ENCODE measurements at places on chromosomes 11 and 22.

DNA sequence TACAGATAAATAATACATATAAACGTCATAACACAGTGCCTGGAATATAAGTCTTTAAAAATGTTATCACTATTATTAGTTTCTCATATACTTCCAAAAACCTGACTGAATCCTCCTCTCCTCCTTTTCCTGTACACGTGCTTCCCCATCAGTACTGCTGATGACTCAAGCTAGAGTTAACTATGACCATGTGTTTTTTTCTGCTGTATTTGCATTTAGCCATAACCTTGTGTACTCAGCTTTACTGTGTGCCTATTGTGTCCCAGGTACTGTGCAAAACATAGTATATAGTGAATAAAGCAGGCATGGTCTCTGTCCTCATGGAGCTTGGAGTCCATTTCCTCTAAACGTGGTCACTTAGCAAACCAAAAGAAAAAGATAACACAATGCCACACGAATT lies 56.5 kb upstream of the ARHGAP32 start:
- peak; percentile 70 for DNase-seq

GRCh38 chr11:100602716-100603115 lies 84.4 kb upstream of the ARHGAP42 start:
- DNase-seq: no peak

DNA sequence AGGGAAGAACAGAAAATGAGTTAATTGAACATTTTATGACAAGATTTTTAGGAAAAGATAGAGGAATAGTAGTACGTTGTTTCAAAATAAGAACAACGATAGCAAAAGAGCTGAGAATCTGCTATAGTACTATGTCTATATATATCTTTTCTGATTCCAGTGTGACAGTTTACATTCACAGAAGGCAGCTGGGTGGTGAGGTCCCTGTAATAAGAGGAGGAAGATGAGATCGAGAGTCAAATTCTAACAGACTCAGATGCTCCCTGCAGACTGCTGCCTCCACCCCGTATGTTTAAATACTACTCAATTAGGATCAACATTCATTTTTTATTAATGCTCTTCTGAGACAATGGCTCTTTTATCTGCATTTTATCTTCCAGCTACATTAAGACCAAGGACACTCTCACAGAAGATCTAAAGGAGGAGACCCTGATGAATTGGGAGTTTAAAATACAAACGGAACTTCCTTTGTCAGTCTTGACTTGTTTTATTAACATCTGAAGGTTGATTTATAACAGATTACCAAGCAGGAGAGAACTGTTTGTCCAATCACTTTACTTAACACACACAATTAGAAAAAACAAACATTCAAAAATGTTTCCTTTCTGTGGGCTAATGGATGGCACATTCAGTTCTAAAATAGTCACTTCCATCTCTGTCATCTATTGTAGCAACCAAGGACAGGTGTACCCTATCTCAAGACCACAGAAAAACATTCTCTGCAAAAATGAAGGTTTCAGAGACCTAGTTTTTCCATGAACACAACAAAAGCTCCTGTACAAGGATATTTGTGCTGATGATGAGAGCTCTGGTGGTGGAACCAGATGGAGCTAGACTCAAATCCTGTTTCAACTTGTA lies 240.2 kb downstream of the CADM1 start:
- no peak for DNase-seq

- DNase-seq: peak; percentile 64
These were observed 2.9 kb upstream of the KIRREL3 start for GRCh38 chr11:127003260-127003981.

DNA sequence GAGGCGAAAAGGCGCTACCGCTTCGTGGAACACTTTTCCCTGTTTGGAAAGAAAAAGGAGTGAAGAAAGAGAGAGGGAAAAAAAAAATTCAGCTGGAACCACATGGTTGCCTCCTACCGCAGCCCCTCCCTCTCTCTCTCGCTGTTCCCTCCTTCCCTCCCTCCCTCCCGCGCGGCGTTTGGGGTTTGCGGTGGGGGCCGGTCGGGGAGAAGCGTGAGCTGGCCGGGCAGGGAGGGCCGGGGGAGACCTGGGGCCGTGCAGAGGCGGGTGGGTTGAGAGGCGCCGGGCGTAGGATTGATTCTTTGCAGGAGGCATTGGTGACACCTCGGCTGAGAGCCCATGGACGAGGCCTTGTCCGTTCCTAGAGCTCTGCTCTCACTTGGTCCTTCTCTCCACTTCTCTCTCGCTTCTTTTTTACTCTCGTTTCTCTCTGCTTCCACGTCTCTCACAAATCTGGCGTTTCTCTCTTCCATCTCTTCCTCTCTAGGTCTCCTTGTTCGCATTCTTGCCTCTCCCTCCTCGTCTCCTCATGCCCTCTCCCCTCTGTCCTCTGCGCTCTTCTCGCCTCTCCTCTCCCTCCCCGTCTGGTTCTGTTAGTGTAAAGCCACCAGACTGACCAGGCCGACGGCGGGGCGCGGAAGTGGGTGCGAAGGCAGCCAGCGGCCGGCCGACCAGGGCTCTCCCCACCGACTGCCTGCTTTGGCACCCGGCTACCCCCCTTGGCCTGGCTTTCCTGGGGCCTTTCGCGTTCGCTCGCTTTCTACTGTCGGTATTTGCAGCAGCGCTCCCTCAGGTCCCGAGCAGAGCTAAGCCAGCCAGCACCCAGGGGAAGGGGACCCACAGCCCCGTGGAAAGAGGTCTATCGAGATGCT lies at the start of gene CLMP:
CLMP (minus strand) TSS at position 61 of the 872 bp plus-strand sequence. CDS start 308 bp downstream, outside the sequence.
- DNase-seq: peak; percentile 77

DNA sequence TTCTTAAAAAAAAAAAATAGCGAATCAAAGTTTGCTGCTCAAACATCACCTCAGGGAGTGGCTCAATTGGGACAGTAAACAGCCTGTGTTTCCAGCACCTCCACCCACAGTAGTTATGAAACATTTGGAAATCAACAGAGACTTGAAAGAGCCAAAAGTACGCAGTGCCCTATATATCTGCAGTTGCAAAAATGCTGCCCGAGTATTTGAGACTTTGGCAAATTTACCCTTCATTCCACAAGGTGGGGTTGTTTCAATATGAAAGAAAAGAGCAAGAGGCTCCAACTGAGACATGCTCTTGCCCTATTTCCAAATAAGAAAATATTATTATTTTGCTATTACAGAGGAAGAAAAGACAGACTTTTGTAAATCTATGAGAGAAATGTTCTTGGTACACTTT lies 851.1 kb upstream of the RAG2 start:
- DNase-seq: peak; percentile 62

DNA sequence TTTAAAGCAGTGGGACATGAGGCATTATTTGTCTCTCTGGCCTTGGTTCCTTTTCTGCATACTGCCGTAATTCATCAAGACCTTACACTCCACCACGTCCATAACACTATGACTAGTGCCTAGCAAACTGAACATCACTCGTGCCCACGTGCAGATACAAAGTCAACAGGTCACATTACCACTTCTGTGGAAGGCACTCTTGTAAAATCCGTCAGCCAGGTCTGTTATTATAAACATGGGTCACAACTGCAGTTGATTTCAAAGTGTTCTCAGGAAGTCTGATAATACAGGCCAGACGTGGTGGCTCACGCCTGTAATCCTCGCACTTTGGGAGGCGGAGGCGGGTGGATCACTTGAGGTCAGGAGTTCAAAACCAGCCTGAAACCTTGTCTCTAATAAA lies 14.1 kb downstream of the VSIG10L2 start:
- DNase-seq: no peak

DNA sequence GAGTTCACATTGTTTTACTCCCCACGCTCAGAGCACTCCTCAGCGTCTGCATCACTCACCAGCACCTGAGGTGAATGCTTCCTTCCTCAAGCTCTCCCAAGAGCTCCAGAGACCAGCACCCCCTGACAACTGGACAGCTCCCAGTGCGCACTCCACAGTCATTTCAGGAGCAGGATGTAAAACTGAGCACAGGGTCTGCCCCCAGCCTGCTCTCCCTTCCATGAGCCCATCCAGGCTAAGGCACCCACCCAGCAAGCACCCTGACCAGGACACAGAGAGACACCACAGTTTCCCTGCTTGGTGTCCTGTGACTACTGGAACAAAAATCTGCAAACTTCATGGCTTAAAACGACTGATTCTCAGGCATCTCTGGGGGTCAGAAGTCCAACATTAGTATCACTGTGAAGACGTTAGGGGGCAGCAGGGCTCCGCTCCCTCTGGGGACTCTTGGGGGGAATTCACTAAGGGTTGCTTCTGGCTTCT lies 3.3 kb downstream of the SCGB1D2 start:
- DNase-seq: peak; percentile 27

DNA sequence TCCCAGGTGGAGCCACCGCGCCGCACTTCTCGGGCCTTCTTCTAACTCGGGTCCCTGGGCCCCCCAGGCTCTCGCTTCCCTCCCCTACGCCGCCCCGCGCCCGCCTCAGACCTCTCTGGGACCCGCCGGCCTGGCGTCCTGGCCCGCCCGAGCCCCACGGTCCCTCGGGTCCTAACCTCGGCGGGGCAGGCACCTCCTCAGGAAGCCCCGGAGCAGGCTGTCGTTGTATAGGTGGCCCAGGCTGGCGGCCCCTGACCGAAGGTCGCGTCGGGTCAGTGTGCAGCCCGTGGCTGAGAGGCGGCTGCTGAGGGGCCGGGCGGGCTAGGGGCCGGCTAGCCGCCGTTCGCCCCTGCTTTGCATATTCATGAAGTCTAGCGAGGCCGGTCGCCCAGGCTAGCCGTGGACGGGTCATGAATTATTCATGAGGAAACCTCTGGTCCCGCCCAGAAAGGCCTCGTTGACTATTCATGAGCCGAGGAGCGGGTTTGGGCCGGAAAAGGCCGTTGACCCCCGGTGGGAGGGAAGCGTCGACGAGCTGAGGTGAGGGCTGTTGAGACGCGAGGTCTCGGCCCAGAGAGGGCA lies at the start of gene HORMAD2:
HORMAD2 (plus strand) TSS at position 513 of the 582 bp plus-strand sequence. CDS start 13,489 bp downstream, outside the sequence.
- peak; percentile 20 for DNase-seq

DNA sequence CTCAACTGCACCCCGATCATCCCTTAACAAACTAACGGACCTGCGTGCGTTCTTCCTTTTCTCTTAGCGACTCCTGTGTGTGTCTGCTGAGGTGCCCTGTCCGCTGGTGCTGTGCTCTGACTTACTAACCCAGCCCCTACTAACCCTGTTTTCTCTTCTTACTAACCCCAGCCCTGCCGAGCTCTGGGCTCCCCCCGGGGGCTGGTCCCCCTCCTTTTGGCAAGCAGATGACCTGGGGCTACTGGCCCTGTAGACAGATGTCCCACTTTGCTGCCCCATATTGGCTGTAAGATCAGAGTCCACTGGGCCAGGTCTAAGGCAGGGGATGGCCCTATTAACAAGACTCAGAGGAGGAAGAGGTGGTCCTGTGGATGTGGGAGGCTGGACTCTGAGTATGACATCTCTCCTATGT lies 14.7 kb downstream of the MIAT start:
- DNase-seq: no peak

DNA sequence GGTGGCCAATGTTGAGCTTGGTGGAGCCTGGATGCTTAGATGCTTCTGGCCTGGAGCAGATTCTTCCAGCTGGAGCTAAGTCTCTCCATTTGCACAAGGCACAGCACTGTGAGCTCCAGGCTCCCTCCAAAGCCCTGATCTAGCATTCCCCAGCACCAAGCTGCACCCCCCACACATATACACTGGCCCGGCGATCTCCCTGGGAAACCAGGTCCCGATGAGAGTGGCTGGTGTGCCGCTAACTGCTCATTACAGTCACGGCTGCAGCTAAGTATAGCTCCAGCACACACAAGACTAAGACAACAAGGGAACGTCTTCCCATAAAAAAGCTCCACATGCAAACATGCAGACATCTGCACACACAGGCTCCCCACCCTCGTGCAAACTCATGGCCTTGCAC lies 17.6 kb downstream of the KCNC1 start:
- DNase-seq: no peak

- peak; percentile 45 for DNase-seq
These were observed 16.6 kb downstream of the TBC1D10A start for GRCh38 chr22:30309951-30310741.

DNA sequence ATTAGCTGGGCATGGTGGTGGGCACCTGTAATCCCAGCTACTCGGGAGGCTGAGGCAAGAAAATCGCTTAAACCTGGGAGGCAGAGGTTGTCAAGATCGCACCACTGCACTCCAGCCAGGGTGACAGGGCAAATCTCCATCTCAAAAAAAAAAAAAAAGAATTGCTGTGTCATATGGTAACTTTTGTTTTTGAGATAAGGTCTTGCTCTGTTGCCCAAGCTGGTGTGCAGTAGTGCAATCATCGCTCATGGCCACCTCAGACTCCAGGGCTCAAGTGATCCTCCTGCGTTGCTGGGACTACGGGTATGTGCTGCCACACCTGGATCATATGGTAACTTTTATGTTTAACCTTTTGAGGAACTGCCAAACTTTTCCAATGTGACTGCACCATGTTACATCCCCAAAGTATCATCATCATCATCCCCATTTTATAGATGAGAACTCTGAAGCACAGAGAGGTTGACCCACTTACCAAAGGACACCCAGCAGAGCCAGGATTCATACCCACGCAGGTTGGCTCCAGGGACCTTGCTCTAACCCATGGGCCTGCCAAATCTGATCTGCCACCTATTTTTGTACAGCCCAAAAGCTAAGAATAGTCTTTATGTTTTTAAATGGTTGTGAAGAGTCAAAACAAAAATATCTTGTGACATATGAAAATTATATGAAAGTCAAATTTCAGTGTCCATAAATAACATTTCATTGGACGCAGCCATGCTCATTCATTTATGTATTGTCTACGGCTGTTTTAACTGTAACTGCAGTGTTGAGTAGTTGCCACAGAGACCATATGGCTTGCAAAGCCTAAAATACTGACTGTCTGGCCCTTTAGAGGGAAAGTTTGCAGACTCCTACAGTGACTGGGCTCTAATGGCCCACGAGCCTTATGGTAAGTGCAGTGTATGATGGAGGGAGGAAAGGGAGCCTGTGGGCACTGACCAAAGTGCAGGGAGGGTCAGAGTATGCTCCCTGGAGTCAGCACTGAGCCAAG lies 45.3 kb downstream of the GDPD5 start:
- no peak for DNase-seq

DNA sequence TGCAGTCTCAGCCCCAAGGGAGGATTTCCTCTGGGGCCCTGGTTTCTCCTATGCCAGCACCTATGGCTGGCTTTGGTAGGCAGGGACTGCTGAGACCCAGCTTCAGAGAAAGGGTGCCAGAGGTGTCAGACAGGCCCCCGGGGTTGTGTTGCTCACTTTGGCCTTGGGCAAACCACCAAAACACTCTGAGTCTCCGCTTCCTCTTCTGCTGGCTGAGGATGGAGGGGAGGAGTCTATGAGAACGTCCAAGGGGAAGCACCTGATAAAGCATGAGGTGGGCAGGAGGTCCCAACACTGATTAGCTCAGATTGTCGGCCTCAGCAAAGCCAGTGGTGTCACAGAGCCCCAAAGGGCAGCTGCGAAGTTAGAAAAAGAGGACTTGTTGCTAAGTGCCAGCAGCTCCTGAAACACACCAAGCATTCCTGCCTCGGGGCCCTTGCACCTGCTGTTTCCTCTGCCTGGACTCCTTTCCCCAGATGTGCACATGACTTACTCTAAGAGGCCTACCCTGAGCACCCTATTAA lies 10.5 kb downstream of the SMTNL1 start:
- no peak for DNase-seq

DNA sequence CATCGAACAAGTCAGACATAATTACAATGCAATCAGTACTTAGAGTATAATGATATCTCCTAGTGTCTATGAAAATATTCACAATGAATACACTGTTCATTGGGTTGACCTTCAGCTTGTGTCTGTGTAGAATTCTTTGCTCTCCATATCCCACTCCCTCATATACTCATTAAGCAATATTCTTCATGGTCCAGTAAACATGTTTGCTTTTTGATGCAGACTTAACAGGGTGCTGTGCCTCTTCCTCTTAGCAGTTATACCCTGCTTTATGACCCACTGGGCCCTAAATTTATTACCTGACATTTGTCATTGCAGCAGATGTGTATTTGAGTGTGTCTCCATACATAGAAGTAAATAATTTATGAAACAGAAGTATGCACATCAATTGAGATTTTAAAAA lies 352.5 kb upstream of the CCDC179 start:
- no peak for DNase-seq

Data from fibroblast of skin of back (primary cell).